A549 treated with DMSO at 1 μM for 4 hours (cell line): ENCODE measurements at places on chromosomes 7 and 10. TPM values are rescaled to one million over a fixed set of nuclear protein-coding genes. Genes with fewer than 3 reads are reported as not detected.

The PRKCQ gene
- total RNA-seq = 4.2 to 4.9 TPM (median 4.5 TPM) in 5 replicates

The FAM13C gene
- total RNA-seq = 0.12 to 0.28 TPM (median 0.14 TPM) in 3 of 5 replicates, not detected in the others

The PIK3CG gene
- not detected in 5 replicates for total RNA-seq

The CTAGE8 gene
- not detected in 5 replicates for total RNA-seq

The GTPBP10 gene
- 20.9 to 26.1 TPM (median 23.2 TPM) in 5 replicates for total RNA-seq

The BAMBI gene
- total RNA-seq = 14.4 to 19.1 TPM (median 18.0 TPM) in 5 replicates

The FOXP2 gene
- not detected in 5 replicates for total RNA-seq

The POU6F2 gene
- total RNA-seq = not detected in 5 replicates

The WNT8B gene
- 0.07 TPM in 1 of 5 replicates, not detected in the others for total RNA-seq

The CPED1 gene
- 0.02 to 0.07 TPM in 2 of 5 replicates, not detected in the others for total RNA-seq

The OR2A5 gene
- not detected in 5 replicates for total RNA-seq

The IL2RA gene
- not detected in 5 replicates for total RNA-seq

The PDZD7 gene
- total RNA-seq = 0.57 to 0.97 TPM (median 0.87 TPM) in 5 replicates

The NODAL gene
- 0.06 TPM in 1 of 5 replicates, not detected in the others for total RNA-seq

The PNLIPRP1 gene
- total RNA-seq = not detected in 5 replicates
